Heart right ventricle (tissue), 16 donors: ENCODE measurements at places on chromosomes 7 and 10.

GRCh38 chr10:71447676-71448075 lies 51.0 kb downstream of the CDH23 start:
- no peak for DNase-seq

DNA sequence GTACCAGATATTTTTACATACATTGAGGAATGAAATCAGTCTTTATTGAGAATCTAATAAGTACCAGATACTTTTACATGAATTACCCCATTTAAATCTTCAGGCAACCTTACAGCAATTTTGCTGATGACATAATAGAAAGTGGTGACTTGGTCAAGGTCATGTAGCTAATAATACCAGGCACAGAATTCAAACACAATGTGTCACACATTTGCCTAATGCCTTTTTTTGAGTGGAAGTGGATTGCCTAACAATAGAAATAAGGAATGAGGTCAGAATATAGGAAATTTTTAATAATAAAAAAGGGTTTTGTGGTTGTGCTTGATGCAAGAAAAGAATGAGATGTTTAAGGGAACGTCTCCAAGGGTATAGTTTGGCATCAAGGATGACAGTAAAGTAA lies 466.6 kb upstream of the IGFBP3 start:
- DNase-seq = no peak

DNA sequence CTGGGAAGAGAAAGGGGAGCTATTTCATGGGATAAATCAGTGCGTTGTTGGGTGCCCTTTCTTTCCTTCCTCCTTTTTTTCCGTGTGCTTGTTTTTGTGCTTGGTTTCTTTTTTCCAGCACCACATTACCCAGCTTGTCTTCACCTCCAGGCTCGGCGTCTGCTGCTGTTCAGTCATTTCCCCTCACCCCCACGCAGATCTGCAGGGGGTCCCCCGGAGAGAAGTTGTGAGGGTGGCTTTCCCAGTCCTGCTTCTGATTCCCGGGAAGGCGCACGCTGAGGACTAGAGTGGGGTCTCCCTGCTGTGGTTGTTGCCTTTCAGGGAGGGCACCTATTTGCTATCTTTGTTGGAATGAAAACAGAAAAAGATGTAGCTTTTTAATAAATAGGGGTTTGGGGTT lies 1.6 kb downstream of the CAMK1D start:
- no peak for DNase-seq

DNA sequence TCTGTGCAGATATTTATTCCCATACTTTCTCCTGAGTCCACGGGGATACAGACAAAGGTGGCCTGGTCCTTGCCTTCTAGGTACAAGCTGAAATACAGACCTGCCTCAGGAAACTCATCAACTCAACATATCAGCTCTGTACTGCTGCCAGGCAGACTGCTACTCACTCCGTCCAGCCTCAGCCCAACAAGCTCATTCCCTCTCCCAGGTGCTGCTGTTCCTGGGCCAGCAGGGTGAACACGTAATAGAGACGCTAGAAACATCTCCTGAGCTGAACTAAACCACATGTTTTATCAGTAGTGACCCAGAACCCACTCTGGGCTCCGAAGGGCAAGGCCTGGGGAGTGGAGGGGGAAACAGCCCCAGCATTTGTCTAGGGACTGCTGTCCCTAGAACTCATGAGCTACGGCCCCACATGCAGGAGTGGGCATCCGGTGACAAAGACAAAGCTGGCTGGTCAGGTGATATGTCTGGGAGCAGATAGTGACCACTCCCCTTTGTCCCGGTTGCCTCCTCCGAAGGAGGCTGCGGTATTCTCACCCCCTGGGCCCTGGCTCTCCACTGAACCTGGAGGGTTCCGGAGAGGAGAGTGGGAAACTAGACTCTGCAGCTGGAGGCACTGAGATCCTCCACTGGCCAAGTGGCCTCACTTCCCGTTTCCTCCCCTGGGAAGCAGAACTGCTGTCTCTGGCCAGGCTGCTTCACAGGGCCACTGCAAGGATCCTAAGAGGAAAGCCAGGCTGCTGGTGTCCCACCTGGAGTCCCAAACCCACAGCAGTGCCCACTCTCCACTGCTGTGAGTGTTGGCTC lies 116.1 kb downstream of the FAM53B start:
- DNase-seq = peak; percentile 60

DNA sequence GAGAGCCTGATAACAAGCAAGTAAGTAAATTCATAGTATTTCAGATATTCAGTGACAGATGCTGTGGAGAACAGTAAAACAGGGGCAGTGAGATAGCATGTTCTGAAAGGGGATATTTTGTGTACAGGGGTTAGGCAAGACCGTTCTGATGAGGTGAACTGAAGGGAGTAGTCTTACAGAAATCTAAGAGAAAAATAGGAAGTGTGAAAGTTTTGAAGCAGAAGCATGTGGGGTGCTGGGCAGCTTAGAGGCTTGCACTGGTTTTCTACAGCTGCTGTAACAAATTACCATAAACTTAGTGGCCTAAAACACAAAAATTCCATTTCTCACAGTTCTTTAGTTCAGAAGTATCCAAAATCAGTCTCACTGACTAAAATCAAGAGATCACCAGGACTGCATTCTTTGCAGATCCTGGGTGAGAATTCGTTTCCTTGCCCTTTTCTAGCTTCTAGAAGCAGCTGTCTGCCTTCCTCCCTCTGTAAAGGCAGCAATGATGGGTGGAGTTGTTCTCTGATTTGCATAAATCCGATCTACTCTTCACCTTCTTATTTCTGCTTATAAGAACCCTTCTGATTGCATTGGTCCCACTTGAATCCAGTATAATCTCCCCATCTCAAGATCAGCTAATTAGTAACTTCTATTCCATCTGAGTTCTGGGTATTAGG lies 7.5 kb upstream of the KLF14 start:
- no peak for DNase-seq

GRCh38 chr7:2289111-2289586 lies 25.1 kb downstream of the SNX8 start:
- DNase-seq = no peak

DNA sequence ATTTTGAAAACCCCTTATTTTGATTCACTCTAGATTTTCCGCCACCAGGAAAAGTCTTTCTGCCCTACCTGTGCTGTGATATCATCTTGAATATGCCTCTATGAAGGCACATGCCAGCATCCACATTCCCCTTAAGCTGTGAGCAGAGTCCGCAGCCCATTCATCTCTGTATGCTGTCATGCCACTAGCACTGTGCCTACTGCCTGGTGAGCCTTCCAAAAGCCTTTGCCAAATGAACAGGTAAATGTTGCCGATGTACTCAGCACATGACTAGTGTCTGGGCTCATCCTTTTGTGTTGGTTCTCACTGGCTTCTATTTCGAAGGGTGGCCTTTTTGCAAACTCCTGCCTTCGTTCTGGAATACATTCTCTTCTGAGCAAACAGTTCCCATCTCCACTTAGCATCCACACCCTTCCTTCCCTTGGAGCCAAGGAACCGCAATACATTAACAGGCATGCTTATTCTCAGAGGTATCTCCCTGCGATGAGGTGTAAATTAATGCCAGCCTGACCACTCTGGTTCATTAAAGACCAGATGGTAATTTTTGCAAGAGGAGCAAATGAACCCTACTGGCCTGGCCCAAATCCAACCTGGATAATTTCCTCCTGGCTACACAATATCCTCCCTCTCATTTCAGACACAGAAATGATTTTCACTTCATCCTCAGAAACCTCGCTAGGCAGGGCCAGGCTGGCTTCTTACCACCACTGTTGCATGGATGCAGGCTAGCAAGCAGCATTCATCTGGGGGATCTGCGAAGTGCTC lies 339.7 kb upstream of the NFE2L3 start:
- DNase-seq = no peak

GRCh38 chr7:32200646-32201045 lies 130.4 kb upstream of the PDE1C start:
- DNase-seq = no peak

- DNase-seq = no peak
Measured at GRCh38 chr7:99504281-99504602, 220 bp upstream of the ZKSCAN5 start.

DNA sequence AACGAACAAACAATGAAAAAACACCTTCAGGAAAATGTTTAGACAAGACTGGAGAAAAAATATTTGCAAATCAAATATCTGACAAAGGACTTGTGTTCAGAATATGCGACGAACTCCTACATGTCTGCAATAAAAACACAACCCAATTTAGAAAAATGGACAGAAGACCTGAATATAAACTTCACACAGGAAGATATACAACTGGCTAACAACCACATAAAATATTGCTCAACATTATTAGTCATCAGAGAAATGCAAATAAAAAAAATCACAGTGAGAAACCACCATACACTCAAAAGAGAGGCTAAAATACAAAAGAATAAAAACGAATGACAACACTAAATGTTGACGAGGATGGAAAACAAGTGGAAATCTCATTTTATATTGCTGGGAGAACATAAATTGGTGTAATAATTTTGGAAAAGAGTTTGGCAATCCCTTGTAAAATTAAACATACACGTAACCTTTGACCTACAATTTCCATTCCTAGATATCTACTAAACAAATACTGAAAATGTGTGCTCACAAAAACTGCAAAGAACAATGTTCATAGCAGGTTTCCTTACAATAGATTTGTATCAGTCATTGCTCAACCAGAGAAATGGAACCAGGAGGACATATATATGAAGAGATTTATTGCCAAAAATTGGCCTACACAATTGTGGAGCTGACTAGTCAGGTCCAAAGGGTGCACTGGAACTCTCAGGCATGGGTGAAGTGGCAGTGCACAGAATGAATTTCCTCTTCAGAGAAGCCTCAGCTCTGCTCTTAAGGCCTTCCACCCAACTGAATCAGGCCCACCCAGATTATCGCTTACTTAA lies 82.9 kb upstream of the OGDHL start:
- no peak for DNase-seq

- no peak for DNase-seq
Measured at GRCh38 chr7:137820156-137820555, 26.6 kb downstream of the DGKI start.

DNA sequence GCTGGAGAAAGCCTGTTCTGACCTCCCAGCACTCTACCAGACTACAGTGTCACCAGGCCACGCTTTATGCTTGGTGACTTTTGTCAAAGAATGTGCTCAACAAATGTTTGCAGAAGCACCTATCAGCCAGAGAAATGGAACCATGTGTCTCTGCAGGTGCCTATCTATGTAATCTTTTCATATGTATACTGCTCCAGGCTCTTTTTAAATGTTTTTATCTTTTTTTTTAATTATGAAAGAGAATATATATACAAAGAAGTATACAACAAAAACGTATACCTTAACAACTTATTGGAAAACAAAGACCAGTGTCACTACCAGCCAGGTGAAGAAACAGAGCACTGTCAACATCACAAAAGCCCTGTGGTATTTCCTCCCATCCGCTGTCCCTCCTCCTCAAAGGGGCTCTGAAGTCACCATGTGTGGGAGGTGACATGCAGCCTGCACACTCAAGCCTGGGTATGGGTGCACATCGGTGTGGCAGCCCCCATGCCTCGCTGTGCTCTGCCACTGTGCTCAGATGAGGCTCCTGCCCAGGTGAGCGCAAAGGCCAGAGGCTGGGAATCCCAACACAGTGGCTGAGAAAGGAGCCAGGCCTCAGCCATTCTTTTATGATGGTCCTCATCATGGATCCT lies 120.6 kb downstream of the CLEC2L start:
- no peak for DNase-seq

GRCh38 chr10:70781461-70782051 lies 3.6 kb downstream of the TBATA start:
- no peak for DNase-seq

- no peak for DNase-seq
Measured at GRCh38 chr10:102269017-102269416, 23.7 kb downstream of the GBF1 start.

DNA sequence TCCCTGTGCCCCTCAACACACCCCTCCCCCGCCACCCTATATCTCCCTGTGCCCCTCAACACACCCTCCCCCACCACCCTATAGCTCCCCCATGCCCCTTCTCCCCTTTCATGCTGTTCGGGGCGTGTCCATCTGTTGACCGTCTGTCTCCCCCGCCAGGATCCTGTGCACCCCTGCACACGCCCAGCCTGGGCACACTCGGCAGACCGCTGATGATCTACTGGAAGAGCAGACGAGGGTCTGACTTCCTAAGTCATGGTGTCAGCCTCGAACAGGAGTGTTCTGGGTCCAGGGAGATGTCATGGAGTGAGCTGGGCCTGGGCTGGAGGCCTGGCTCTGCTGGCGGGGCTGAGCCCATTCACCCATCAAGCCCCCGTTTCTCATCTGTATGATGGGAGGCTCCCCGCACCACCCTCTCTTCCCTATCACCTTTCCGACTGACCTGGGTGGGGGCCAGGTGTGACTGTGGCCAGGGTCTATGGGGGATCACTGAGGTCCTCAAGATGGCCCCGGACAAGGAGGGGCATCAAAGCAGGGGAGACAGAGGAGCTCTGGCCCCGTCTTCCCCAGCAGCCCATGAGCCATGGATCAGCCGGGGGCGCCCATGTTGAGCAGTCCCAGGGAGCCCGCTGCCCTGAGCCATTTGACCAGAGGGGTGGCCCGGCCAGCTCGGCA lies 48.3 kb downstream of the PDGFA start:
- DNase-seq = no peak

DNA sequence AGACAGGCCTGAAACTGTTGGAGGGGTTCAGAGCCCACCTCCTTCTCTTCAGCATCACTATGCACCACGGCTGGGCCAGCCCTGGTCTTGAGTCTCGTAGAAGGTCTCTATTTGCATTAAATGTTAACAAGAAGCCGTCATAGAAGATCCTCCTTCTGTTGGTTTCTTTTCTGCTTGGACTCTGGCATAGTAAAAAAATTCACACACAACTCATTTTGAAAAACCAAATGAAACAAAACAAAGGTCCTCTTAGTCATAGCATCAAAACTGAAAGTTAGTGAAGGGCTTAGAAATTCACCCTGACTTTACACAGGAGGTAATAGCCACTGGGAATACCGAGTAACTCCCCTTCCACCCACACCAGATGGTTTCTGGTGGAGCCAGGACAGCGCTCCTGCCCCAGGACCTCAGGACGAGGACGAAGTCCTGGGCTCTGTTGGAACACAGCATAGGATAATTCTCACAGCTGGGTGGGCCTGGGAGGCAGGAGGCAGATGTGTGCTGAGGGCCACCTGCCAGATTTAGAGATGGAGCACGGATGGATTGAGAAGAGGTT lies 248.4 kb upstream of the KLF6 start:
- no peak for DNase-seq

GRCh38 chr10:23419655-23420329 lies 19.1 kb upstream of the OTUD1 start:
- no peak for DNase-seq

DNA sequence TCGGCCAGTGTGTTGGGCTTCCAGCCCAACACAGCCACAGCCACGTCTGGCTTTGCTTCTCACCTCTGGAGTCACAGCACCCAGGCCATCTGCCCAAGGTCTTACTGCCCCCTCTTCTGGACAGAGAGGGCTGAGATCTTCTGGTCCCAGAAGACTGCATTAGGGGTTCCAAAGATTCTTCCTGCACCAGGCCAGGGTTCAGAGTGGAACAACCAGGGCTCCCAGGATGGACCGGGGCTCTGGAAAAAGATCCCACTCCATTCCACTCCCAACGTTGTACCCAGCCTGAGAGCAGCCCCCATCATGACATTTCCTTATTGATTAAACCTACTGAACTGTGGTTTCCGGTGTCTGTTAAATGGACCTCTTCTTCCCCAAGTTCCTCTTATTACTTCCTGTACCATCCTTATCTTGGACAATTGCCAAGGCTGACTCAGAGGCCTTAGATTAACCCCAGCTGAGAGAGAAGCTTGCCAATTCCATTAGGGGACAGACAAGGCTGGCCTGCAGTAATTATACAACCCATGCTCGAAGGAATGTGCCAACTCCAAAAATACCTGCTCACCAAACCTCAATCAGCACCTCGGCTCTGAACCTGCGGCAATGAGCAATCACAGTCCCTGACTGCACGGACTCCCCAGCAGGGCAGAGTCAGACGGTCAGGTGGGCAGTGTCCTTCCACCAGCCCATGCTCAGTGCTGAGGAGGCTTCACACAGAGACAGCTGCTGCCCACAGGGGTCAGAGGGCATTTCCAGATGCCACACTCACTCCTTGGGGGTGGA lies 47.9 kb upstream of the NPFFR1 start:
- DNase-seq = peak; percentile 43
